CD8-positive, alpha-beta T cell (primary cell): ENCODE measurements at places on chromosomes 5 and 9.

DNA sequence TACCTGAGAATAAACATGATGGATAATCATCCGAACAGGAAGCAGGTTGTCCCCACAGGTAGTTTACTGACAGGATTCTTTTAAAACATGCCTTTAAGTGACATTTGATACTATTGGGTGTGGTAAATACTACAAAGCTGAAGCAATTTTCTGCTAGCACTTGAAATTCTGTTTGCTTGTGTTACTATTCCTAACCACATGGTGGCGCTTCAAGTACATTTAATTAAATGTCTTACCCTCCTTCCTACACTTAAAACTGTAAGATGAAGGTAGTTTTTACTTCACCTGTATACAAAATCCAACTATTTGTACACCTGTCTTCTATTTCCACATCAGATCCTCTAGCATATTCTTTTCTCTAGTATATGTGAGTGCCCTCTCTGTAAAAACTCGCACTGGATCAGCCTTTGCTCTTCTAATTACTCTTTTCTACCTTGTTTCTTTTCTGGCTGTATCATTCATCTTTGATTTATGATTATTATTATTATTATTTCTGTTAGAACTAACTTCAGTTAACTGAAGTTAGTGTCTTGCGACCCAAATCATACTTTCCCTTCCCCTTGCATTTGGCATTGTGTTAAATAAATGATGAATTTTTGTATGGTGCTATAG lies 18.4 kb downstream of the SLC25A46 start:
- DNase-seq = peak; percentile 24

DNA sequence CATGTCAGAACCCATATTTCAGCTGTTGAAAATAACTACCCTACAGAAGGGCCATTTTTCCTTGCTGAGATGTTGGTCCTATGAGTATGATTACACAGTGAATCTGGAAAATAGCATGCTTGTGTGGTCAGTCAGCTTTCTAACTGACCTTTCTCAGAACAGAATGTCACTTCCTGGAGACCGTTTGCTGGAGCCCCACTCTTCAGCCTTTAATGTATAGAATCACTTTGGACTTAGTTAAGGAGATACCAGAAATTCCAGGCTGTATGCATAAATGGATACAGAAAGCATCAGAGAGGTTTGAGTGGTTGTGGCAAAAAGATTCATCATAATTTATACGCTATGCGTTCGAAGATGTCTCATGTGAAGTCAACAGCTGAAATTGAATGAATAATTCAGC lies 488.1 kb downstream of the EBF1 start:
- no peak for DNase-seq

DNA sequence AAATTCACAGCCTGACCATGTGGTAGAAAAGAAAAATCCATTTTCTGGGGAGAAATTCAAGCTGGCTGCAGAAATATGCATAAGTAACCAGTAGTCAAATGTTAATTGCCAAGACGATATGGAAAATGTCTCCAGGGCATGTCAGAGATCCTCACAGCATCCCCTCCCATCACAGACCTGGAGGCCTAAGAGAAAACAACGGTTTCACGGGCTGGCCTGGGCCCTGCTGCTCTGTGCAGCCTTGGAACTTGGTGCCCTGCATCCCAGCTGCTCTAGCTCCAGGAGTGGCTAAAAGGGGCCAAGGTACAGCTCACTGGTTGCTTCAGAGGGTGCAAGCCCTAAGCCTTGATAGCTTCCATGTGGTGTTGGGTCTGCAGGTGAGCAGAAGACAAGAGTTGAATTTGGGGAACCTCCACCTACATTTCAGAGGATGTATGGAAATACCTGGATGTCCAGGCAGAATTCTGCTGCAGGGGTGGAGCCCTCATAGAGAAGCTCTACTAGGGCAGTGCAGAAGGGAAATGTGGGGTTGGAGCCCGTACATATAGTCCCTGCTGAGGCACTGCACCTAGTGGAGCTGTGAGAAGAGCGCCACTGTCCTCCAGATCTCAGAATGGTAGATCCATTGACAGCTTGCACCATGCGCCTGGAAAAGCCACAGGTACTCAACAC lies 49.7 kb downstream of the PTBP3 start:
- DNase-seq = no peak

DNA sequence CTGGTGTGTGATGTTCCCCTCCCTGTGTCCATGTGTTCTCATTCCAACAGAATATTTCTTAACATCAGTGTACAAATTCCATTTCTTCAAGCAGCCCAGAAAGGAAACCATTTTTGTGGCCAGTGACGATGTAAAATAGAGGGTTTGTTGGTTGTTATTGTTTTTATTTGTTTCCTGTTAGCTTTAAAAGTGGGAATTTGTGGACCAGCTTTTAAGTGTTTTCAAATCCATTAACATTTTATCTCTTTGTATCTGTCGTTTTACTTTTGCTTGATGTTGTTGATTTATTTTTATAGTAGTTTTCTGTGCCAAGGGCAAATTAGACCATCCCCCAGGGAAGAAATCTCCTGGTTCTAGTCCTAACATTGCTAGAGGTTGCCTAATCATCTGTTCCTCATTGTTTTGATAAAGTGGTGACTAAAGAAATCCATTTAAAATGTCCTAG lies 100.0 kb downstream of the GDNF start:
- DNase-seq = no peak

DNA sequence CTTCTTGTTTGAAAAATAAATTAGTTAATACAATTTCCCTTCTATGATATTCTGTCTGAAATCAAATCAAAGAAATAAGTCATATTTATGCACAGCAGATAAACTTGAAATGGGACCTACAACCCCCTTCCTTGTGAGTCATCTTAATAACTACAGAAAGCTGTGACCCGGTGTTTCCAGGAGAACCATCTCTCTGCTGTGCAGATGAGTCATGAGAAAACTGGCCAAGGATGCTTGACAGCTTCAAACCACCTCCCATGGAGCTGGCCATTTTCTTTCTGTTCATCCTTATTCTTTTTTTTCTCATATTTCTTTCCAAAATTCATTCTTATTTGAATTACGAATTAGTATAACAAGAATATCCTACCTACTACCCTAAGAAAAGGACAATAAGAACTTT lies 43.4 kb upstream of the NR4A3 start:
- no peak for DNase-seq

DNA sequence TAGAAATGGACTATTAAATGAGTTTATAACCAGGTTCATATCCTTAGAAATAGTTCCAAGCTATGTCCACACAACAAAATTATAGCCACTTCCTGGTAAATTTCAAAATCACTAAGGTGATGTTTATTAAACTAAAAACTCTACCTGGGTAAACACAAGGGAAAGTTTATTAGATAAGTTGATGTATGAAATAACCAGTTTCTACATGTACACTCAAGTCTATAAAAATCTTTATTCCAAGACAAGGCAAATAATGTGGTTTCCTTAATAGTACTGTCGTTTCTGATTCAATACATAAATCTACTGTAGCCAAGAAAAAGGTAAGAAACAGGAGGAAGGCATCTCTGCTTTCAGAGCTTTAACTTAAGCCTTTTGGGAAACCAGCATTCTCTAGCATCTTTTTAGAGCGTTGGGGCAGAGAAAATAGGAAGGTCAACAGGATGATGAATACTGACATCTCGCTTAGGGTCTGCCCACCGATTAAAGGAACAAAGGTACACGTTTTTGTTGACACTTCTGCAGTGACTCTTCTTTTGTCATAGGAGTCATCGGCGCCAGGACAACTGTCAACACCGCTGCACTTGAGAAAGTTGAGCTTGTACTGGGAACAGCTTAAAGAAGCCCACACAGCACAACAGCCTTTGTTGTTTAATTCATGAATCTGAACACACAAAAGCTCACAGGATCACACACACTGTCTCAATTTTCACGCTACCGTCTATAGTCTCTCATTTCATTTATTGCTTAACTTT lies 513.6 kb downstream of the SLCO4C1 start:
- no peak for DNase-seq

- DNase-seq = no peak
Observed at GRCh38 chr5:173886150-173886549, 2.0 kb upstream of the CPEB4 start.

GRCh38 chr9:120770931-120771330 lies 22.3 kb downstream of the FBXW2 start:
- DNase-seq = no peak

- DNase-seq = no peak
Observed at GRCh38 chr9:27414220-27414761, 109.8 kb upstream of the IFNK start.

- no peak for DNase-seq
Observed at GRCh38 chr5:181134259-181134658, 3.3 kb upstream of the OR2V1 start.

- DNase-seq = no peak
Observed at GRCh38 chr5:33877449-33877848, 14.3 kb downstream of the ADAMTS12 start.

DNA sequence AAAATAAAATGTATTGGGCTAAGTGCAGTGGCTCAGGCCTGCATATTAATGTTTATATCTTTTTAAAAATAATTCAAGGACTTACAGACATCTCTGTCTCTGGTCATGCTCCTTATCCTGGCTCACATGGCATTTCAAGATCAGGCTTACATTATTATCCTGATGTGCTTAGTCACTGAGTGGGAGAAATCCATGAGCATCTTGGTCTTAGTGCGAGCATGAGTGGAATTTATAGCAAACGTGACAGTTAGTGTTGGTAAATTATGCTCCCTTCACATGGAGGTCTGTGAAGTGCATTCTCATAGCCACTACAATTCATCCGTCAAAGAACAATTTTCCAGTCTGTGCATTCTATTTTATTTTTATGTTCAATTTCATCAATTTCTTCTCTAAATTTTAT lies 237.8 kb upstream of the EDIL3 start:
- DNase-seq = no peak

DNA sequence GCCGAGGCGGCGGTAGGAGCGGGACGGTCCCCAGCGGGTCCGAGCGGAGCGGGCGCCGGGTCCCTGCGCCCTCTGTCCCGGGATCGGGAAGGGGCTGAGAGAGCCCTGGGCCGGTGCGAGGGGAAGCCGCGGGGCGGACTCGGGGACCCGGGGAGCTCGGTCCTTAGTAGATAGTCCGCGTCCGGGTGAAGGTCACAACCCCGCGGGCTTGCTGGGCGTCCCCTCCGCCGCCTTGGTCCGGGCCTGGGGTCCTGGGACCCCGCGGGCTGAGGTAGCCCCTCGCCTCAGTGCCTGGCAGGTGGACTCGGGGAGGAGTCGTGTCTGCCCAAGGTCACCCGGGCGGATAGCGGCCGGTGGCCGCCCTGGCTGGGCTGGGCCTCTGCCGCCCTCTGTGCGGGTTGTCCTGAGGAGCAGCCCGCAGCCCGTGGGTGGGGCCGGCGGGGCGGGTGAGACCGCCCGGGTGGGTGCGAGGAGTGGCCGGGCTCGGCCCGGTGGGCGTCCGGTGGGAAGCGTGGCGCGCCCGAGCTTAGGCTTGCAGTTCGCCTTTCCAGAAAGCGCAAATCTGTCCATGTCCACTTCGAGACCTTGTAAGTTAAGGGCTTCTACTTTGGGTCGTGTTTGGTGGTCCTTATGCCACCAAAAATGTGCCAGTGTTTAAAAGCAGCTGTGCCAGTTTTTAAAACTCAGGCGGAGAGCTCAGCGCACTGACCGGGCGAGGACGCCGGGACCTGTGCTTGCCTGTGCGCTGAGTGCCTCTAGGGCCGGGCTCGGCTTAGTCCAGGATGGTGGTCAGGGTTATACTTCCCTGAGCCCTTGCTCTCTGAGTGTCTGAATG lies 554 bp downstream of the SDHA start:
- no peak for DNase-seq

DNA sequence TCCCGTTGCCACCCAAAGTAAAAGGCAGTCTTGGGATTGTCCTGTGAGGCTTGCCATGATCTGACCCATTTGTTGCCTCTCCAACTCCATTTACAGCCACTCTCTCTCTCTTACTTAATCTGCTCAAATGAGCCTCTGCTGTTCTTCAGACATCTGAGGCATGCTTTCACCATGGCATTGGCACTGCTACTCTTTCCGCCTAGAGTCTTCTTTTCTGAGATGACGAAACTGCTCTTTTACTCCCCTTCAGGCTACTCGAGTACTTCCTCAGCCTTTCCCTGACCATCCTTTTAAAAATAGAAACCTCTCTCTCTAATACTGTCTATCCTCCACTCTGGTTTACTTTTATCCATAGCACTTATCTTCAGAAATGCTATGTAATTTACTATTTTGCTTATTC lies 9.0 kb downstream of the FOCAD start:
- no peak for DNase-seq

DNA sequence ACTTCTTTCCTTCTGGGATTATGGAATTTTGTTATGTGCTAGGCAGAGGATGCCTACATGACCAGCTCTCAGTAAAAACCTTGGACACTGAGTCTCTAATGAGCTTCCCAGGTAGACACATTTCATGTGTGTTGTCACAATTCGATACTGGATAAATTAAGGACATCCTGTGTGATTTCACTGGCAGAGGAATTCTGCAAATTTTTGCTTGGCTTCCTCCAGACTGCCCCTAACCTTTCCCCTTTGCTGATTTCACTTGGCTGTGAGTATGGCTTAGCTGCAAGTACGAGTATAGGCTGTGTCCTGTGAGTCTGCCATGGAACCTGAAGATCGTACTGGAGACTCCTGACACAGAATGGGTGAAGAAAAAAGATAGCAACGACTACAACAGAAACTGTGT lies 47.6 kb downstream of the MRPS27 start:
- no peak for DNase-seq

DNA sequence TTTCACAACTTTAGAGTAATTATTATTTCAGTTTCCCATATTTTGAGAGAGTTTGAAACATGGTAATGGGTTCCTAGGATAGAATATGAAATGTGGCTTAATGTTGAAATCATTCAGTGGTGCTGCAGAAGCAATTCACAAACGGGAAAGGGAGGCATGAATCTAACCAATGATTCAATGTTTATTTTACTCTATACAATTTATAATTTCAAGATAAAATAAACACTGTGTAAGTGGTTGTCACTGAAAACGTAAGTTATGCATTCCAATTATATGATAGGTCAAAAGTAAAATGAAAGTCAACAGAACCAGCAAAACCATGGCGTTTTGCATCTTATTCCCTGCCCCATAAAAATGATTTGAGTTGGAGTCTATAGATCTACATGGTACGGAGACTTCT lies 1207.1 kb upstream of the CDH18 start:
- DNase-seq = no peak

- no peak for DNase-seq
Observed at GRCh38 chr5:119190470-119191095, 119.7 kb downstream of the DMXL1 start.

GRCh38 chr9:107488375-107489143 lies 1.0 kb downstream of the KLF4 start:
- DNase-seq = peak; percentile 48

GRCh38 chr5:139022528-139022927 lies 147.4 kb upstream of the LRRTM2 start:
- DNase-seq = no peak

DNA sequence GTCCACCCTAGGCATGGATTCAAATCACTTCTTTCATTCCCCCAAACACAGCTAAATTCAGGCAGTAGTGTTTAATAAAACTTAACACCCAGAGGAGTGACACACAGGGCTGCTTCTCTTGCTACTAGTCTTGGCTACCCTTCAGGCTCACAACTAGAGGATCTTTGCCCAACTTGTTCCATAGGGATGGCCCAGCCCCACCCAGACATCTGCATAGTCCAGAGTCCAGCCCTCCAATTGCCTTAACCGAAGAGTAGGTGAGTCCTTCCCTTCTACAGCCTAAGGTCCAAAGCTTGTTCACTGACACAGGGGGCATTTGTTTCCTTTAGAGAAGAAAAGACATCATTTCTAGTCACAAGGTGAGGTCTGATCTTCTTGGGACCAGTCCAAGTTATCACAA lies 15.2 kb upstream of the RXFP3 start:
- DNase-seq = no peak
